ENCODE measurements at places on chromosomes 6 and 20.

- no peak for DNase-seq
These were observed 42.1 kb downstream of the TRAF3IP2 start for GRCh38 chr6:111563581-111563980.

DNA sequence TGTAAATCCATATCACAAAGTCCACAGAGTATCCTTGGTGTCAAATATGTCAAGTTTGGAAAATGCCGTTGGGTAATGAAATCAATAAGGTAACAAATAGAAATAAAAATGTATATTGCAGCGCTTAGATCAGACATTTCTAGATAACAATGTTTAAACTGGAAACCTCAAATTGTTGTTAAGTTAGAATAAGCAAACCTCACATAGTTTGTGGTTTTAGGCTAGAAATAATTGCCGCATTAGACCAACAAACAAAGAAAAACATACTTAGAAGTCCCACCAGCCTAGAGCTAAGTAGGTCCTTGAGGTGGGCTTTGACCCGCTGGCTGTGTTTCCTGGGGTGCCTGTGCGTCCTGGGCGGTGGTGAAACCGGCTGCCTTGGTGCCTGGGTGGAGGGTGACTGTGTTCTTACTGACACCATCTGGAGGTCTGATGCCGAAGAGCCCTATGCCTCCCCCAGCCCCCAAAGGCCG is 71.4 kb downstream of the DACT2 start:
- DNase-seq = no peak

DNA sequence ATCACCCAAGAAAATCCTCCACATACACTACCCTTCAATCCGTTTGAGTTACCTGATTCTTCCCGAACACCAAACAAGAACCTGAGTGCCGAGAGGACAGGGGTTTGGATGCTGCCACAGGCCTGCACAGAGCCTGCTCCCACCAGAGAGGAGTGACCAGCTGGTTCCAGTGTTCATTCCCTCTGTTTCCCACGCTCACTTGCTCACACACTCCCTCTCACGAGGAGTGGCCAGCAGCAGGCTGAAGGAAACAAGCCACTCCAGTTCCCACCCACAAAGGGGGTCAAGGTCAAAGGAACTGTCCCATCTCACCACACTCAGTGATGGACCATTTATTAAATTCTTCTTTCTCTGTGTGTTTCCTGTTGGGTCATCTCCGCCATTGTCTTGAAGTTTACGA is 97.2 kb upstream of the SNX9 start:
- DNase-seq = no peak

DNA sequence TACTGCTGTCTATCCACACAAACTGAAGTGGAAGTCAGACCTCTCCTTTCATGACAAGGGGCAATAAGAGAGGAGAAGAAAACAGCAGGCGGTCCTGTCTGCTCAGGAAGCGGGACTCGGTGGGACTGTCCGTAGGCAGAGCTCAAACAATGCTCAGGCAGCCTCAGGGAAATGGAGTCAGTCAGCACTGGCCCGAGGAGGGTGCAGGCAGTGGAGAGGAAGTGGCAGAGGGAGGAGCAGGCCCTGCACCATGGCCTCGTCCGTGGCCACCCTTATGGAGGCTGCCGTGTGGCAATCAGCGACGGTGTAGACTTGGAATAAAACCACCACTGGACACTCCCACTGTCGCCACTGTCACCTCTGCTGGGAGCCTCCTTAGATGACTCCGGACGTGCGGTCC is 19.6 kb downstream of the FOXC1 start:
- no peak for DNase-seq

DNA sequence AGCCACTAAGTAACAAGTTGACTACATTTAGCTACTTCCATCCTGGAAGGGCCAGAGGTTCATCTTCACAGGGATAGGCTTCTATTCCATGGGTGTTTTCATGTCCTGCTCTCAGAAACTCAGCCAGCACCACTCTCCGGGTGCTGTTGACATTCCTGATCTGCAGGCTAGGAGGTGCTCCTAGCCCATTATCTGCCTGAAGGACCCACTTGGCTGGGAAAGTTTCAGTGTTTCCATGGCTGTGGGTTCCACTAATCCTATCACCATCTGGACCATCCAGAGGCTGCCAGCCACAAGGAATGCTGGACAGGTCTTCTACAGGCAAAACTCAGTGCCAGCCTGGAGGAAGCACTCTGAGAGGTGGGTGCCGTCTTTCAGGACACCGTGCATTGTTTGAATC is 45.2 kb downstream of the HLA-G start:
- no peak for DNase-seq

DNA sequence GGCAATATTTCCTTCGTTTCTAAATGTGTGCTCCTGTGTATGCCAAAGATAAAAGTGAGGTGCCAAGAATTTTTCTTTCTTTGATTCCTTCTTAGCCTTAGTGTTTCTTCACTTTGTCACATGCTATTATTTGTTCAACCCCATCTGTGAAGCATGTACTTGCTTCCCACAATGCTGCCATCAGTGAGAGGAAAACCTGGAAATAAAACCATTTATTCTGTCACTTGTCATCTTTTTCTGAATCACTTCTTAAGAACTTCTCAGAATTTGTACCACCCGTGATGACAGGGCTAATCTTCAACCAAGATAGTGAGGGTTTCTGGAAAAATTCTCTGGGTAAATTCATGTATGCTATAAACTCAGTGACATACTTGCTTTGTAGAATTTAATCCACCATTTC is 450.1 kb downstream of the COL12A1 start:
- DNase-seq = no peak

GRCh38 chr6:167079853-167080297 is 43.0 kb upstream of the CCR6 start:
- no peak for DNase-seq

DNA sequence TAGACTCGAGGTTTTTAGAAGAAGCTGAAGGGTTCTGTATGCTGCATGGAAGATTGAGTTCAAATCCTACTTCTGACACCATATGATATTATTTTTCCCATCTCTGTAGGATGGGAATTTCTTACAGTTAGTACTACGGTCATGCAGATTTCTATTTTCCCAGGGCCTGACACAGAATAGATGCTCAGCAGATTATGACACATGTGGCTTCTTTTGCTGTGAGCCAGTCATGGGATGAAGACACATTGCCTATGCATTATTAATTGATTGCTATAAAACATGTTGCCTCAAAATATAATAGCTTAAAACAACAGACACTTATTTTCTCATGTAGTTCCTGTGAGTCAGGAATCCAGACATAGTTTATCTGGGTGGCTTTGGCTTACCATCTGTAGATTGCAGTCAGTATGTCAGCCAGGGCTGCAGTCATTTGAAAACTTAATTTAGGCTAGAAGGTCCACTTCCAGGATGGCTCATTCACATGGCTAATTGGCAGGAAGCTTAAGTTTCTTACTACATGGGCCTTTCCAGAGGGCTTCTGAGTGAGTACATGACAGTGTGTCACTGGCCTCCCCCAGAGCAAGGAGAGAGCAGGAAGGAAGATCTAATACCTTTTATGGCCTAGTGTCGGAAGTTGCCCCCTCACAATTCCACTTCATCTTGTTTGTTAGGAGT is 29.5 kb downstream of the TOP1 start:
- DNase-seq = no peak

DNA sequence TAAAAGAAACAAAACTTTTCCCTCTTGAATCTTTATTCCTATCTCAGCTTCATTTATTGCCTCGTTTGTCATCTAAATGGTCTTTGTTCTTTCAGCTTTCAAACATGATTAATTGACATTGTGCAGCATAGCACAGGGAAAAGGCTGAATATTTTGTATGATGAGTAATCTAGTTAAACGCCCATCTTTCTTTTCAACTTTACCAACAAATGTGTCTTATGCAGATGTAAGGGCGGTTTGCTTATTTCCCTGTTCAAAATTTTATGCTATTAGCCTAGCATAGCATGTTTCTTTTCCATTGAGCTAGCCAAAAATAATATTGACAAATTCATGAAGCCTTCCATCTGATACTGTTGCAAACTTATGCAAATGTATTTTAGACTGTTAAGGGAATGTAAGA is 176.4 kb upstream of the AKAP12 start:
- DNase-seq = no peak

GRCh38 chr20:64069614-64070243 is 6.7 kb downstream of the TCEA2 start:
- no peak for DNase-seq

- no peak for DNase-seq
These were observed 13.8 kb downstream of the TGM6 start for GRCh38 chr20:2394411-2395055.

- no peak for DNase-seq
These were observed 19.5 kb upstream of the CNKSR3 start for GRCh38 chr6:154529957-154530356.

- DNase-seq = no peak
These were observed 40.0 kb upstream of the NRN1 start for GRCh38 chr6:6046716-6047115.

GRCh38 chr6:10221178-10221577 is 193.7 kb downstream of the TFAP2A start:
- no peak for DNase-seq

- no peak for DNase-seq
These were observed 32.3 kb downstream of the UST start for GRCh38 chr6:148779142-148779562.

DNA sequence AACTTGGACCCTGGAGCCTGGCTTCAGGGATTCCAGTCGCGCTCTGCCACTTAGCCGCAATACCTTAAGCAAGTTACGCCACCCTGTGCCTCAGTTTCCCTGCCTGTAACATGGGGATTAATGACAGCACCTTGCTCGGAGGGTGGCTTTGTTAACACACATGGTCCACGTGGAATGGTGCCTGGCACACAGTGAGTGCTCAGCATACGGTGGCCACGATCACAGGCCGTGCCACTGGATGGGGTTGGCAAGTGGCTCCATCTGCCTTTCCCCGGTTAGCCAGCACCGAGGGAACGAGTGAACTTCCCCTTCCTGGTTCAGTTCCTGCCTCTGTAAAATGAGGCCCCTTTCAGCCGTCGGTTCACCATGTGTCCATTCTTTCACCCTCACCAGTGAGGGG is 17.2 kb downstream of the C6orf132 start:
- no peak for DNase-seq
